ENCODE measurements at places on chromosomes 2 and 18.

DNA sequence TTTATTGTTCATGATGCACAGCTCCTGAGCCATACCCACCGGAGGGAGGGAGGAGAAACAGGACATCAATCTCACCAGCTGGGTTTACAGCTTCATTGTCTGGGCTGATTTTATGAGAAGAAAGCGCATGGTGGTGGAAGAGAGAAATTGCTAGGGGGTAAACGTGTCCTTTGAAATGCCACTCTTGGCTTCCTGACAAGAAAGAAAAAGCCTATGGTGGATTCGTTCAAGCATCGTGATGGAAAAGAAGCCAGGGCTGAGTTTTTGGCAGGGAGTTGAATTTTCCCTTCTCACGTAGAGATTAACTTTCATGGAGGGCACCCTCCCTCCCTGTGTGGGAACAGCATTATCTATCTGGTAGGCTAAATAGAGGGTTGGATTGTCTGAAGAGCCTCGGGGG is 502.0 kb downstream of the SLC4A3 start:
- no peak for DNase-seq

DNA sequence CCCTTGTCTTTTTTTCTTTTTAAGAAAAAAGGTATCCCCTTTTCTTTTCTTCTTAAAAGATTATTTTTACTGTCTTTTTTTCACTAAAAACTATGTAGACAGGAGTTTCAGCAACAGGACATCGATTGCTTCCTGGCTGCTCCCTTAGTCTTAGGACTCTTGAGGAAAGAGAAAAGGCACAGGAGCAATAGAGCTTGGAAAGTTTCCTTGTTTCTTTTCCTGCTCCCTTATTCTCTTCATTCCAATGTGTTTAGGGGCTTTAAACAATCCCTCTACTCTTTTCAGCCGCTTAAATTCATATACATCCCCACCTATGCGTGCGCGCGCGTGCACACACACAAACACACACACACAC is 225.9 kb upstream of the FBXO11 start:
- no peak for DNase-seq

DNA sequence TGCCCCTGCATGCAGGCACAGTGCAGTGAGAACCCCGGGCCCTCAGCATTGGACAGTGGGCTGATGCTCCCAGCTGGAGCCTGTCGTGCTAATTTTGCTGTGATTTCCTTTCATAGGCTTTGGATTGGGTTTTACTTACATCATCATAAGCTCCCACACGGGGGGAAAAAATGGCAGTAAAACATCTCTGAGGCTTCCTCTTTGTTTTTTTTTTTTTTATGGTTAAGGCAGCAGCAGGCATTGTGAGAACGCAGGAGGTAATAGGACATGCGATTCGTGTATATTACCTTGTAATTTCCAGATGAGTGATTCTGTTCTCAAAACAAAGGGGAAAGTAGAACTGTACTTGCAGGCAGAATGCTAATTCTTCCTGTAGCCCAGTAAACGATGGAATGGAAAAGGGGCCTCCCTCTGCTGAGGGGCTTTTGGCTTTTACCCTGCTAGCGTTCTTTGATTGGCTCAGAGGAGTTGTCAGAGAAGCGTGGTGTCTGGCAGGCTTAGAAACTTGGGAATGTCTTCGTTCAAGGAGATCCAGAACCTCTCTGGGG is 89.7 kb downstream of the NPAS2 start:
- DNase-seq = no peak

DNA sequence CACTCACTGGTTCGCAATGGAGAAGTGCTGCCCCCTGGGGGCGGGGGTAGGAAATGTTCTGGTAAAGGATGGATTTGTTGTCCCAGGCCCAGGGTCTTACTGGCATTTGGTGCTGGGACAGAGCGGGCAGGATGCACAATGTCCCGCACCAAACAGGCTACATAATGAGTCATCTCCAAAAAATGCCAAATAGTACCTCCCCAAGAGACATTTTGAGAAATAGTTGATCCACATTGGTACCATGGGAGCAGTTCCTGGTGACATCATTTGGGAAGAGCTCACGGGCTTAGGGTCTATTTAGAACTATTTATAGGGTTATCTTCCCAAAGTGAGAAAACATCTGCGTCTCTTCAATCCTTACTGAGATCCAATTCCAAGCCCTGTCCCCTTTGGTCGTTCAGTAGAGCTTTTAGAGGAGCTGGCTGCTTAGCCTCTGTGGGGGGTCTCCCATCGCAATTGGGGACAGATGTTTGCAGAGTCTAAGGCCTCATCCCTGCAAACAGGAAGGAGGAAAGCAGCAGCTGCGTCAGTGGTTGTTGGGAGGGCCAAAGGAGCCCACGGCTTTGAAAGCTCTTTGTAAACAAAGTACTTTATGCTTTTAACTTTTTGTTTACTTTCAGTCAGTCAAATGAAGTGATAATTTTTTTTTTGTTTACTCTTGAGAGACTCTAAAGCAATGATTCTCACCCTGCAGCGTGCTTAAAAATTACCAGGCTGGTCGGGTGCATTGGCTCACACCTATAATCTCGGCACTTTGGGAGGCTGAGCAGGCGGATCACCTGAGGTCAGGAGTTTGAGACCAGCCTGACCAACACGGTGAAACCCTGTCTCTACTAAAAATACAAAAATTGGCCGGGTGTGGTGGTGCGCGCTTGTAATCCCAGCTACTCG is 49.3 kb downstream of the GREB1 start:
- DNase-seq = no peak

DNA sequence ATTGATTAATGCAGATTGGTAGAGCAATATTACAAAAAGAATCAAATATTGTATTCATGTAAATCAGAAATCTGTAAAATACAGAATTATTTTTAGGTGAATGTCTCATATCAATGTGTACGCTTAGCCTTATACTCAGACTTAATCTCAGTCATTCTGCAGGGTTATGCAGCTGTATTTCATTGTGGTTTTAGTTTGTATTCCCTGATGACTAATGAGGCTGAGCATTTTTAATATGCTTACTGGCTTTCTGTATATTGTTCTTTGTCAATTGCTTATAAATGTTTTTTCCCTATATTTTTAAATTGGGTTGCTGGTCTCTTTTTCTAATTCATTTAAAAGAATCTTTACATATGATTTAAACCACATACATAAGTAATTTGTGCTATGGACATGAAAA is 50.1 kb downstream of the CDH19 start:
- DNase-seq = no peak

DNA sequence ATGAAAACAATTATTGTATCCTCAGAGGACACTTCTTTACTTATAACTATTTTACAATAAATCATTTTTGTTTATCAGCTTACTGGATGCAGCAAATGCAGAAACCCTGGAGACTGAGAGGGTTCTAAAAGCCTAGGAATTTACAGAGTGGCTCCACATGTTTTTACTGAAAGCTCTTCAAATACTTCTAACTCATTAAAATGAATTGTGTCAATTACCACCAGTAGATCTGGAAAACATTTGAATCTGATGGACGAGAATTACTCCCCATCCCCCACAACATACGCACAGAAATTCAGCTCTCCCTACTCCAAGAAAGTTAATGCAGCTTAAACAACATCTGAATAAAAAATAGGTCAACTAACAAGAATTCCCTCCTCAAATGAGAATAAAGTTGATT is 319.8 kb upstream of the FIGN start:
- no peak for DNase-seq

- no peak for DNase-seq
These were observed 2.7 kb upstream of the LCT start for GRCh38 chr2:135839713-135840112.

Data from KG1 (cell line).